ENCODE measurements at places on chromosomes 1 and 21. TPM values are rescaled to one million over a fixed set of nuclear protein-coding genes. Genes with fewer than 3 reads are reported as not detected.
A peak's percentile ranks its signal among the peaks of the same experiment; 100 is the strongest.

RNF186 gene
- not detected for polyA plus RNA-seq

DNA sequence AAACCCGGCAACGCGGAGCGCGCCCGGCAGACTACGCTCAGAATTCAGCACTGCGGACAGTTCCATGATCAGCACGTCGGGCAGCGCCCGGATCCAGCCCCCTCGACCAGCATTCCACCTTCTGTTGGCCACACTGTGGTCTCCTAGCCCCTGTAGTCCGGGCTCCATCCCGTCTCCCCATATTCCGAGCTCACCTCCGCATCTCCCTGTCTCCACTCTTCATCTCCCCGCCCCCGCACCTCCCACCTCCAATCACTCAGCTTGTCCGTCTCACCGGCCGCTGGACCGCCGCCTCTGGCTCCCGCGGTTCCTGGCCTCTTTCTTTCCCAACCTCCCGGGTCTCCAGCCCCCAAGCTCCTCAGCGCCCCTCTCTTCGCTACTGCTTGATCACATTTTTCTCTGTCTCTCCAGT lies 500 bp downstream of the EPHA10 start:
- no peak for DNase-seq

FMO1 gene
- polyA plus RNA-seq = not detected

KLF17 gene
- polyA plus RNA-seq = 0.41 TPM

DNA sequence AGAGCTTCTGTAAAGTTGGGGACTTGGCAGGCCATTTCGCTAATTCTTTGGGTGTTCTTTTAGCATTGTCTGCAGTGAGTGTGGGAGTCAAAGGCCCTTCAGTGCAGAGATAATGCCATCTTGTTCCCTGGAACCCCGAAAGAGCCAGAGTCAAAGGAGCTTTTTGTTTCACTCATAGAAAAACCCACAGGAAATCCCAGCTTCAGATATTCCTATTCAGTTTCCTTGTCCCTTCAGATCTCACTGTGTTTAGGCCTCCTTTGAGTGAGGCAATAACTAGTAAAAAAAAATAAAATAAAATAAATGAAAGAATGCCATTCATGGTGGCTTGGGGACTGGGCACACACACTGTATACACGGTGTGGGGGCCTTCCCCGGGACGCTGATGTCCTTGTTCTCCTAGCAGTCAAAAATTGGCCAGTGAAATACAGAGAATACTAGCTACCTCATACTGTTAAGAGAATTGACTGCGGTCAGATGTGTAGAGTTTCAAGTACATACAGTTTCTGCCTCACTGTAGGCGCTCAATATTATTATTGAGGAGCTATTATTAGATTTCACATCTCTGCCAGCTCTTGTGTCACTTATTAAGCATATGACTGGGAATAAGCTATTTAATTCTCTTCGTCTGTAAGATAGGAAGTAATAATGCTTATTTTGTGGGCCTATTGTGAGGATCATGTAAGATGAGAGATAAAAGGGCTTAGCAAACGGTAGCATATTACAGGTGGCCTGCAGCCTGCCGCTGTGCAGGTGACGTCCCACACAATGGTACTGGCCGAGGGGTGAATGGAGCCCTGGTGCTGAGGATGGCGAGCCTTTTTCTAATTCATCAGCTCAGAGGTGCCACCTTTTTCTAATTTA lies 16.7 kb downstream of the DISC1 start:
- no peak for DNase-seq

CBR1 gene
- polyA plus RNA-seq = 203 TPM

DNA sequence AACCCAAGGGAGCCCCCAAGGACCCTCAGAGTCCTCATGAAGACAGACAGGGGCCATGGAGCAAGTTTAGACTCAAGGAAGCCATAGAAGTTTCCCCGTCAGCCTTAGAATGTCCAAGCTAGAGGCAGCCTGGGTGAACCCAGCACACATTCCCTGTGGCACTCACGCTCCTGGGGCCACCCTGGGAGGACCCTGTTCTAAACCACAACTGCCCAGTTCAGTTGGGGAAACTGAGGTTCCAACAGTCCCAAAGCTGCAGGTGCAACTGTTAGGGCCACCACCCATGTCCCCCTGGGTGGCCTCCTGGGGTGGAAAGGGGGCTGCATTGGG lies 9.3 kb downstream of the WNT3A start:
- DNase-seq = no peak

DNA sequence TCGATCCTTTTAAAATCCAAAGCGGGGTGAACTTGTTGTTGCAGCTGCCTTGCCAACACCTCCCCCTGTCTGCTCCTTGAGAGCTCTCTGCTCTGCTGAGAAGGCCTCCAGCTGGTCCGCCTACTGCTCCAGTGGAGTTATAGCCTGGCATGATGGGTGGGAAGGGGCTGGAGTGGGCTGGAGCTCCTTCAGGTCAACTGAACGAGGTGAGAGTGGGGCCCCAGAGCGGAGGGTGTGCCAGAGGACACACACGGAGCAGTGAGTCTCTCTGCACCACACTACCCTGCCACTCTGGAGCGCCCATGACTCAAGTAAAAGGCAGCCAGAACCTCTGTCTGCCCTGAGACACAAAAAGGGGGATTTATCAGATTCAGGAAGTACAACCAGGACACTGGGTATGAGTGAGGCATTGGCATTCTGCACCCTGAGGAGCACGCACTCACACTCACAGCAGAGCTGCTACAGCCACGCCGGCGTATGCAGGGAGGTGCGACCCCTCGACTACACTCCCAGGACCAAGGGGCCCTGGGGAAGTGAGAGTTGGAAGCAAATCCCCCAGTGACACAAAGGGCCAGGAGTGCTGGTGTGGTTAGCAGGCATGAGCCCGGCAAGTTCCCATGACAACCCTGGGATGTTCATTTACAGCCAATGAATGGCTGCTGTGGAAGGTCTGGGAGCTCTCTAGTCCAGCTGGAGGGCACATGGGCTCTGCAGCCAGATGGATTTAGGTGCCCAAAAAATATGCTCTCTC lies 28.0 kb upstream of the EVA1B start:
- peak; percentile 61 for DNase-seq

CDA gene
- polyA plus RNA-seq = 35.6 TPM

SH2D1B gene
- polyA plus RNA-seq = not detected

DNA sequence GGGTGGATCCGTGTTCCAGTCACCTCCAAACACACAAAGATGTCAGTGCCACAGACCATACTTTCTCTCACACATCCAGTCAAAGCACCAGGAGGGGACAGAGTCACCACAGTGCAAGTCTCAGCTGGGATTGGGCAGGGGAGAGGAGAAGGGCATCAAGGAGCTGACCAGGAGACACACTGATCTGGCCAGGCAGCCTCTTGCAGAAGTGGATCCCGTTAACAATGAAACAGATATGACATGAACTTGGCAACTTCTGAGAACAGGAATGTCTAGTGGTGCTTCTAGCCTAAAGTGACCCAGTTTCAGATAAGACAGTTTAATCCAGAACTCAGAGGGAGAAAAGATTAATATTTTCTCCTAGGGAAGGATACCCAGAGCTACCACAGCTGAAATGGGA lies 71.0 kb downstream of the HIVEP3 start:
- no peak for DNase-seq

- peak; percentile 36 for DNase-seq
Observed at GRCh38 chr1:159790237-159790917, 9.6 kb downstream of the DUSP23 start.

DNA sequence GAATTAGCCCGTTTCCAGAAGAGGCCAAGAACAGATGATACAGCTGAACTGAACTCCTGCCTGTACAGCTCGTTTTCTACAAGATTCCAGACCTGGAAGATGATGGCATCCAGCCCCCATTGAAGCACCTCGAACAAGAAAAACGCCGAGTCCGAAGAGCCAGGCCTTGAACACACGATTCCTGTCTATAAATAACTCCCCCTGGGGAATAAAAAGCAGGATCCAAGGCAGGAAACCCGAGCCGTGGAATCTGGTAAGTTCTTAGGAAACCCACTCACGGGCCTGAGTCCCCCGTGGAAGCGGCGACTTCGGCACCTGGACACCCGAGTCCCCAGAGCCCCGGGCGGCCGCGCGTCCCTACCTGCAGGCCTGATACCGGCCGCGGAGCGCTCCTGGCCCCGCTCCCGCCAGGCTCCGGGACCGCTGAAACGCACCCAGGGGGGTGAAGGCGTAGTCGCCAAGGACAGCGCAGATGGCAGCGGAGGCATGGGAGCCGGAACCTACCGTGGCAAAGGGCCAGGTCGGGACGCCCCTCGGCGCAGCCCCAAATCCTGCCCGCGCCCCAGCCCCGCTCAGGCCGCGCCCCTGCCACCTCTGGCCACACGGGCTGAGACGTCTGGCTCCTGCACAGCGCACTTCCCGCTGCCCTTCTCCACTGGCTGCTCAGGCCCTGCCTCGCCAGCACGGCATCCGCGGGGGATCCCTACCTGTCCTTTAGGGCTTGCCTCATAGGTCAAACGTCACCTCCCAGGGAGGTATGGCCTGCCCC lies 14.0 kb upstream of the HLCS start:
- no peak for DNase-seq

GBP6 gene
- not detected for polyA plus RNA-seq

DNA sequence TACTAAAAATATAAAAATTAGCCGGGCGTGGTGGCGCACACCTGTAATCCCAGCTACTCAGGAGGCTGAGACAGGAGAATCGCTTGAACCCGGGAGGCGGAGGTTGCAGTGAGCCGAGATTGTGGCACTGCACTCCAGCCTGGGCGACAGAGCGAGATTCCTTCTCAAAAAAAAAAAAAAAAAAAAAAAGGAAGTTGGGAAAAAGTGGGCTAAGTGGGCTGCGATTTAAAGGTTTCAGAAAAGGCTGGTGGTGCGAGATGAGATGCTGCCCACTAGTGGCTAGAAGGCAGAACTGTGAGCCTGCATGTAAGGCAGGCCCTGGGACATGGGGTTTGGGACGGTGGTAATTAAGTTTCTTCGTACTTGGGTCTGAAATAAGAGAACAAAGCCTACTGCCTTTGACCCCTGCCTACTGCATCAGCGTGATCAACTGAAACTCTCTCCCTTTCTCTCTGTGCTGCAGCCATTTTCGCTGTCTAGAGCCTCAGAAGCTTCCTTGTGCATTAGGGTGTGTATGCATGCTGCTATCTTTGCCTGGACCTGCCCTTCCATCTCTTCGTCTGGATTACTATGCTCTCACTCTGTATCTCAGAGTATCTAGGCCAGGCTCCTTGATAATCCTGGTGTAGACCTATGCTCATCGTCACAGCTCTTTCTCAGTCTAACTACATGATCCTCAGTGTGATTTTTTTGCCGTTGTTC lies 12.4 kb downstream of the FMOD start:
- DNase-seq = peak; percentile 65

GRCh38 chr21:33666153-33666552 lies 23.9 kb downstream of the ITSN1 start:
- DNase-seq = no peak
